Stimulated activated CD8-positive, alpha-beta memory T cell treated with anti-CD3 and anti-CD28 coated beads, Interleukin-2, amount 100 ng/mL, for 48 hours (primary cell): ENCODE measurements at places on chromosomes 13 and 19.

DNA sequence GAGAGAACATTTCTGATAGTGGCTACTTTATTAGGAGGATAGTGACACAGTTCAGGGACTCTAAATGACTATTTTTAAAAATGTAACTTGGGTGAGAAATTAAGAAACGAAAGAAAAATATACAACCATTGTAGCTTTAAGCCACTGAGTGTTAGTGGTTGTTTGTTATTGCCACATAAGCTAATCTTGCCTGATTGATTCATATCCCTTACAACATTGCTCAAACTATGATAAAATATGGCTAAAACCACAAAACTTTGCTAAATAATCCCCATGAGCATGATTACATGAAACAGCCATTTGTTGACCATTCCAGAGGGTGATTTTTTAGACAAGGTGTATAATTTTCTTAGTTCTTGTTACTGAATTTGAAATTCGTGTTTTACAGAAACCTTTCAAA is 343.4 kb downstream of the SLITRK5 start:
- no peak for DNase-seq

- DNase-seq: no peak
These were observed 269.9 kb downstream of the DACH1 start for GRCh38 chr13:71597150-71597549.

GRCh38 chr13:72774019-72774418 is 7.7 kb downstream of the DIS3 start:
- no peak for DNase-seq

DNA sequence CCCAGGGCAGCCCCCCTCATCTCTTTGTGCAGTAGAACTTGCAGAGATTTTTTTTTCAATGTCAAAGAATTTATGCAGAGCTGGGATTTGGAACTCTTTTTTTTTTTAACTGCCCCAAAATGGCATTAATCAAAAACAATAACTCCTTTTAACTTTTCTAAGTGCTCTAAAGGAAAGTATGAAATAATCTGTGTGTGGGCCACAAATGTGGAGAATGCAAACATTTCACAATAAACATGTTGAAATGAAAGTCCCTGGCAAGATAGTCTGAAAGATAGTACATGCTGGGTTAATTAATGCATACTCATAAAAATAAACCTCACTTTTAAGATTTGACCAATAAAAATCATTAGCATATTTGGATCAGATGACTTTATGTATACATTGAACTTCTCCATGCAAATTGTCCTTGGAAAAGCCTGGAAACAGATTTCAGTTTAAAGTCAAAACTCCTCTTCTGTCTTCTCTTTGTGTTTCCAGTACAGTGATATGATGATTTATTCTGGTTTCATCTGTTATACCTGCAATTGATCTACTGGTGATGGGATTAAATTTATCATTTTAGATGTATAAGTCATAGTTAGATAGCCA is 30.5 kb upstream of the ZNF536 start:
- DNase-seq: no peak

- DNase-seq: no peak
These were observed 67.3 kb upstream of the ITM2B start for GRCh38 chr13:48165727-48166126.

GRCh38 chr19:51815043-51815442 is 20.1 kb downstream of the FPR3 start:
- DNase-seq: no peak

DNA sequence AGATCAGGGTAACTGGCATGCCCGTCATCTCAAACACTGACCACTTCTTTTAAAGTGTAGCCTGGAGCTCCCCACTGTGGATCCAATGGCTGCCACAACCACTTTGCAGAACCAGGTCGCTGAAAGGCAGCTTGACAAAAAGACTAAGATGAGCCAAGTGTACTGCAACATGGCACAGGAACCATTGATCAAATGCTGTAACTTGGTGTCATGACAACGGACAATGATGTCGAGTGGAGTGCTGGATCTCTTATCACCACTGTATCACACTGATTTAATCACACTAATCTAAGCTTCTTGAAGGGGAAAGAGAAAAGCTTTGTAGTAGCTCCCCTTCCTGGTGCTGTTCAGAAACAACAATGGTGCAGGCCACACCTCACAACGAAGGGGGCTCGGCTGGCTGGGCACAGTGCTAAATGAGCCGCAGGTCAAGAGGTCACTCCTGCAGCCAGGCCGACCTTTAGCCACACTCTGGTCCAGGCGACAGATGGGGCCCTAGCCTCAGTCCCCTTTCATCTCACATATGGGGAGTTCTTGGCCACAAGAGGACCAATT is 2.2 kb upstream of the TNFRSF19 start:
- DNase-seq: no peak
